ENCODE measurements at places on chromosomes 3 and 15.

DNA sequence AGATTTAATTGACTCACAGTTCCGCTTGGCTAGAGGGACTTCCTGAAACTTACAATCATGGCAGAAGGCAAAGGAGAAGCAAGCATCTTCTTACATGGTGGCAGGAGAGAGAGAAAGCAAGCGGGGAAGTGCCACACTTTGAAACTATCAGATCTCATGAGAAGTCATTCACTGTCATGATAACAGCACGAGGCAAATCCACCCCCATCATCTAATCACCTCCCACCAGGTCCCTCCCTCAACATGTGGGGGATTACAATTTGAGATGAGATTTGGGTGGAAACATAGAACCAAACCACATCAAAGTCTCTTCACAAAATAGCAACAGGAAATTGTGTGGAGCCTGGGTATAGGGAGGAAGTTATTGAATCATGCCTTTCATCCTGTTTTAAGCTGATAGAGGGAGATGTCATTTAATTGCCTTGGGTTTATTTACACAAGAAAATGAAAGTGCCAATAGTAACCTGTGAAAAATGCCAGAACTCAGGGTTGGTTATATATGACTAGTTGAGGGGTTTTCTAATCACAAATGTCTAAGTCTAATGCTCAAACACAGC is 624.8 kb upstream of the LMCD1 start:
- peaks cover 7% of the 10 kb centered on the region for H3K4me1 ChIP-seq
- no peak overlapping the region for H3K27ac ChIP-seq
- no peak for DNase-seq
- no peaks in the 10 kb centered on the region for H3K36me3 ChIP-seq

- DNase-seq, result no peak
- no peaks in the 10 kb centered on the region for H3K27me3 ChIP-seq
- no peaks in the 10 kb centered on the region for H3K4me1 ChIP-seq
Observed at GRCh38 chr3:127097481-127097880, 95.5 kb upstream of the PRR23E start.

GRCh38 chr3:52238761-52239701 is at the start of gene TWF2:
TSS of gene TWF2 (minus strand) at chr3:52239158. CDS start at chr3:52239016, 142 bp downstream.
- H3K36me3 ChIP-seq, result no peaks in the 10 kb centered on the region
- peak within 1 kb of the TSS; percentile 86 for H3K4me3 ChIP-seq
- DNase-seq, result peak; percentile 72
- peak within 1 kb of the TSS; percentile 90 for H3K27ac ChIP-seq
- H3K4me1 ChIP-seq, result peaks cover 37% of the 10 kb centered on the region
- H3K27me3 ChIP-seq, result no peaks in the 10 kb centered on the region

GRCh38 chr3:51670053-51670822 is 814 bp upstream of the TEX264 start:
- H3K36me3 ChIP-seq, result no peaks in the 10 kb centered on the region
- peak overlapping the region; percentile 84 for H3K4me3 ChIP-seq
- no peaks in the 10 kb centered on the region for H3K27me3 ChIP-seq

- H3K4me3 ChIP-seq, result peak overlapping the region; percentile 21
- H3K36me3 ChIP-seq, result no peaks in the 10 kb centered on the region
- H3K4me1 ChIP-seq, result no peaks in the 10 kb centered on the region
Observed at GRCh38 chr3:105369500-105370371, 3.0 kb downstream of the ALCAM start.

- no peak for DNase-seq
- H3K27ac ChIP-seq, result no peak overlapping the region
- H3K4me1 ChIP-seq, result peaks cover 33% of the 10 kb centered on the region
- no peak overlapping the region for H3K4me3 ChIP-seq
- no peaks in the 10 kb centered on the region for H3K36me3 ChIP-seq
Observed at GRCh38 chr15:98870788-98871187, 136.8 kb downstream of the PGPEP1L start.

DNA sequence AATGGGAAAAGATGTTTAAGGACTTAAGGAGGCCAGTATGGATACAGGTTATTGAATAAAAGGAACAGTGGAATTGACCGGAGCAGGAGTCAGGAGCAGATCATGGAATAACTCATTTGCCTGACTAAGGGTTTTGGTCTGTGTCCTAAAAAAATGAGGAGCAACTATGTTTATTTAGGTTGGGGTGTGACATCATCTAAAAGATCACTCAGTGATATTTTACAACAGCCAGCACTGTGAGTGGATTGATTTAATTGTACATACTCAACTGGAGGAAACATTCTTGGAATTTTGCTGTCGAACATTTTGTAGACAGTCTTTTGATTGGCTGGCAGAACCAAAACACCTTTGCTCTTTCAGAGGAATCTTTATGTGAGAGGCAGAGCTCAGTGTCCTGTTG is 348.6 kb upstream of the CDIN1 start:
- no peaks in the 10 kb centered on the region for H3K27me3 ChIP-seq
- H3K27ac ChIP-seq, result no peak overlapping the region
- H3K36me3 ChIP-seq, result no peaks in the 10 kb centered on the region
- no peak overlapping the region for H3K4me3 ChIP-seq
- no peak for DNase-seq
- H3K4me1 ChIP-seq, result no peaks in the 10 kb centered on the region

DNA sequence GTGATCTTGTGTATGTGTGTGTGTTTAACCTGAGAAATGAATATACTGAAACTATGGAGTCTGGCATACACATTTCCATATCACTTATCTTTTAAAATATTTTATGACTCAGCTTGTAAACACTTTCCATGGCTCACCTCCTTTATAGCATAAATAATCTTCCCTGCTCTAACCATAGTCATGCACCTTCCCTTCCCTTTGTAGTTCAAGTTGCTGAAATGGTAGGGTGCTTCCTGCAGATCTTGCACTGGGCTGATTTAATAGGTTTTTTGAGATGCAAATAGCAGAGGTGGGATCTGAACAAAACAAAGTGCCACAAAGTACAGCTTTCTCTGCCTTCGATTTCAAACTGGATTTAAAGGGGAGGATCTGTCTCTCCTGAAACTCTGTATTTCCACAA is 712.7 kb upstream of the LMCD1 start:
- no peak for DNase-seq
- H3K4me1 ChIP-seq, result no peaks in the 10 kb centered on the region
- H3K4me3 ChIP-seq, result no peak overlapping the region
- no peak overlapping the region for H3K27ac ChIP-seq
- no peaks in the 10 kb centered on the region for H3K36me3 ChIP-seq

DNA sequence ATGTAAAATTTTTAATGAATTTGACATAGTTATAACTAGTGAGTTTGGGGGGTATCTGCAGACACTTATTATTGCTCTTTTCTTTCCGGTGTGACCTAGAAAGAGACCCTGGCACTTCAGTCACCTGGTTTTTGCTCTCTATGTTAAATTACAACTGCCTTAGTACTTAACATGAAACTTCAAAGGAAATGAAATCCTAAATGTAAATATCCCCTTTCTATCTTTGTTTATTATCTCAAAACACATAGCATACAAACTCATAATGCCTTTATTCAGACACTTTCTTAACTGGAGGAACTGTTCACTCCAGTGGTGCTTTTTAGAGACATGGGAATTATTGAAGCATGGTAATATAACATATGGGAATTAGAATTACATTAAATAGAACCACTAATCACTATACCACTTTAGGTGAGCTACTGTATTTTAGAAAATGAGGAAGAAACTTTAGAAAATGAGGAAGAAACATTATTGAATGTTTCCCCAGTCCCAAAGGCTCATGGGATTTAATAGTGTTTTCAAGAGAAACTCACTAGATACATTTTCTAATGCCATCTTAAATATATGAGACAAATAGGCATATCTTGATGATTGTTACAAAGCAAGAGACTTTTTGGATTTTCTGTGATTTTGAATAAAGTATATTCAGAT is 119.5 kb upstream of the MLF1 start:
- no peaks in the 10 kb centered on the region for H3K27me3 ChIP-seq
- H3K27ac ChIP-seq, result no peak overlapping the region
- H3K4me1 ChIP-seq, result no peaks in the 10 kb centered on the region
- no peak overlapping the region for H3K4me3 ChIP-seq

- no peaks in the 10 kb centered on the region for H3K27me3 ChIP-seq
- no peaks in the 10 kb centered on the region for H3K4me1 ChIP-seq
- H3K27ac ChIP-seq, result no peak overlapping the region
- DNase-seq, result no peak
Observed at GRCh38 chr15:39445931-39446330, 134.9 kb upstream of the THBS1 start.

DNA sequence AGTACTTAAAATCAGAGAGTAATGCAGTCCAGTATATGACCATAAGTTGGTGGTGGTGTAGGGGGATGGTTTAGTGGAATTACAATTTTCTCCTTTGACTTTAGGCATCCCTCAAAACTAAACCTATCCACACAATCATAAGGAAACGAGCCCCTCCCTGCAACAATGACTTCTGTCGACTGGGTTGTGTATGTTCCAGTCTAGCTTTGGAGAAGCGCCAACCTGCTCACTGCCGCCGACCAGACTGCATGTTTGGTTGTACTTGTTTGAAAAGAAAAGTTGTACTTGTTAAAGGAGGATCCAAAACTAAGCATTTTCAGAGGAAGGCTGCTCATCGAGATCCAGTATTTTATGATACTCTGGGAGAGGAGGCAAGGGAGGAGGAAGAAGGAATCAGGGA is 52.8 kb downstream of the MGA start:
- H3K27ac ChIP-seq, result peak overlapping the region; percentile 12
- DNase-seq, result peak; percentile 80
- no peak overlapping the region for H3K4me3 ChIP-seq
- no peaks in the 10 kb centered on the region for H3K27me3 ChIP-seq

DNA sequence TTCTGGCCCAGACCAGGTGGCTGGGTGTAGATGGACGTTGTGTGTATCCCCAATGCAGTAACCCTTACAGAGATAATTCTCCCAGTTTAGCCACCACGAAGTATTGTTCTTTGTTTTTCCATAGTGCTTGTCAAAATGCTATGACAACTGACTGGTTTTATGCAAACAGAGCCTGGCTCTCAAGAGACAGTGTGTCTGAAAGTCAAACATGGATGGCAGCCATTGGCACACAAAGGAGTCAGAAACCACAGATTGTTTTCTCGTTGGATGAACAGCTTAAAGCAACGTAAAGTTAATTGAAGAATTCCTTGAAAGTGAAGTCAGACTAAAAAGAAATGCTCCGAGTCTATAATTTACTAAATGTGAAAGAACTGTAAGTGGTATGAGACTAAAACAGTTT is 91.2 kb downstream of the FILIP1L start:
- no peak overlapping the region for H3K4me3 ChIP-seq
- no peak for DNase-seq
- no peaks in the 10 kb centered on the region for H3K36me3 ChIP-seq
- H3K4me1 ChIP-seq, result peaks cover 17% of the 10 kb centered on the region
- no peaks in the 10 kb centered on the region for H3K27me3 ChIP-seq

GRCh38 chr3:38165722-38166387 is 518 bp downstream of the OXSR1 start:
- H3K36me3 ChIP-seq, result no peaks in the 10 kb centered on the region
- peak; percentile 69 for DNase-seq
- peak overlapping the region; percentile 97 for H3K27ac ChIP-seq
- H3K4me3 ChIP-seq, result peak overlapping the region; percentile 66
- no peaks in the 10 kb centered on the region for H3K27me3 ChIP-seq

- DNase-seq, result no peak
- no peak overlapping the region for H3K4me3 ChIP-seq
- H3K27ac ChIP-seq, result no peak overlapping the region
Observed at GRCh38 chr3:32544894-32545293, 25.8 kb downstream of the DYNC1LI1 start.

- no peak overlapping the region for H3K4me3 ChIP-seq
- no peak overlapping the region for H3K27ac ChIP-seq
- no peaks in the 10 kb centered on the region for H3K27me3 ChIP-seq
- peaks cover 32% of the 10 kb centered on the region for H3K36me3 ChIP-seq
- DNase-seq, result no peak
Observed at GRCh38 chr15:72341361-72341760, 21.4 kb upstream of the CELF6 start.

- H3K36me3 ChIP-seq, result peaks cover 23% of the 10 kb centered on the region
- no peak for DNase-seq
- peaks cover 19% of the 10 kb centered on the region for H3K4me1 ChIP-seq
Observed at GRCh38 chr3:4708230-4708629, 215.1 kb downstream of the ITPR1 start.

- no peaks in the 10 kb centered on the region for H3K27me3 ChIP-seq
- H3K4me1 ChIP-seq, result peaks cover 4% of the 10 kb centered on the region
- no peak overlapping the region for H3K27ac ChIP-seq
- H3K36me3 ChIP-seq, result no peaks in the 10 kb centered on the region
Observed at GRCh38 chr3:69425249-69425648, 39.4 kb upstream of the FRMD4B start.

DNA sequence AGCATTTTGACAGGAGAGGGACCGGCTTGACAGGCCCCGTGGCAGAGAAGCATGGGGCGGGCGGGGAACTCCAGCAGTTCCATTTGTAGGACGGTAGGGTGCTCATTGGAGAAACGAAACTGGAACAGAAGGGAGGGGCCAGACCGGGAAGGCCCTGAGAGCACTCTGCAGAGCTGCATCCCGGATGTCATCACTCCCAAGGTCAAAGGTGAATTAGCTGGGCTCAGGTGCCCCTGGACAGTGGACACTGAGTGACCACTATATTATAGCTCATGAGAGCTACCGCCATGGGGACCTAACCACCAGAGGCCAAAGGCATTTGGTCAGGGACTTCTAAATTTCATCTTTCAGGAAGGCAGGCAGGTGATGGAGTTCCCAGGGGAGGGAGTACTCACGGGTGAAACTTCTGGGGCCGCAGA is 7.3 kb downstream of the CSRNP1 start:
- H3K36me3 ChIP-seq, result peaks cover 42% of the 10 kb centered on the region
- H3K4me1 ChIP-seq, result peaks cover 66% of the 10 kb centered on the region
- DNase-seq, result no peak
- H3K4me3 ChIP-seq, result no peak overlapping the region

DNA sequence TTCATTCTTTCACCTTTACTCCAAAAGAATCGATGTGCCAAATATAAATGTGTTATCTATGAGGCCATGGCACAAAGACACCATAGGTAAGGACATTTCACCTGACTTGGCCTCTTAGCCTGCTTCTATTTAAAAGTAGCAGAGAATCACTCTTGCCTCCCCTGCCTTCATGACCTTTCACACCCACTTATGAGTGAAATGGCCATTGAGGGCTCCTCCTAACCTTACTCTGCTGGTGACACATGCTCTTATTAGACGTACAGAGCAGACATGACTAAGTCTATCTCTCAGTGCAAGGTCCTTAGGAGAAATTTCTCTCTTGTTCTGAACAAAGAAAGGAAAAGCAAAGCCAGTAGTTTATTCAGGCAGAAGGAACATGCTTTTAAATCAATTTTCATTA is 150.7 kb downstream of the LRTM1 start:
- H3K4me3 ChIP-seq, result no peak overlapping the region
- no peak for DNase-seq
- H3K36me3 ChIP-seq, result no peaks in the 10 kb centered on the region
- H3K27ac ChIP-seq, result no peak overlapping the region
- no peaks in the 10 kb centered on the region for H3K4me1 ChIP-seq
- no peaks in the 10 kb centered on the region for H3K27me3 ChIP-seq
